ENCODE measurements at places on chromosomes 5 and 9.
A peak's percentile ranks its signal among the peaks of the same experiment; 100 is the strongest.

- DNase-seq: no peak
Observed at GRCh38 chr9:7974335-7974960, 174.9 kb upstream of the DMAC1 start.

DNA sequence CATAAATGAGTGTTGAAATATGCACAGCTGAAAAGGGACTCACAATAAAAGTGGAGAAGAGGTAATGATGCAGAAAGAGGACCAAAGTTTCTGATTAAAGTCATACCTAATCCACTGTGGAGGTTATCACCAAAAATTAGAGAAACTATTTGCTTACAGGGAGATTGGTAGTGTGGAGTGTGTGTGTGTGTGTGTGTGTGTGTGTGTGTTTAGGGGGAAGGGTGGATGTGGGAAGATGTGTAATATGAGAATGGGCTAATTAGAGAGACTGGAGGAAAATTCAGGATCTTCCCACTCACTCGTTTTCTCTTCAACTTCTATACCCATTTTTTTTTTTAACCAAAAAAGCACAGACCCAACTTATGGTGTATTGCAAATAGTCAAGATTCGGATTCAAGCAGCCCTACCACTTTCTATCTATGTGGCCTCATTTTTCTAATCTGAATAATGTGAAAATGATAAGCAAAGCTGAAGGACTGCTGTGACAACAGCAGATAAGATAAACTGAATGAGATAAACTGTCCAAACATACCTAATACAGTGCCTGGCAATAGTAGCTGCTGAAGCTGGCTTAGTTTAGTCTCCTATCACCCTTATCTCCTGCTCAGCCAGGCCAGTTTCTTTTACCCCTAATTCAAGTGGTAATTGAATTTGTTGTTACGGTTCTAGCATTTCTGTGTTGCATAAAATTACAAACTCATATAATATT lies 501.1 kb downstream of the KDM4C start:
- no peak for DNase-seq

- DNase-seq: no peak
Observed at GRCh38 chr9:38707885-38708637, 11.9 kb downstream of the FAM240B start.

DNA sequence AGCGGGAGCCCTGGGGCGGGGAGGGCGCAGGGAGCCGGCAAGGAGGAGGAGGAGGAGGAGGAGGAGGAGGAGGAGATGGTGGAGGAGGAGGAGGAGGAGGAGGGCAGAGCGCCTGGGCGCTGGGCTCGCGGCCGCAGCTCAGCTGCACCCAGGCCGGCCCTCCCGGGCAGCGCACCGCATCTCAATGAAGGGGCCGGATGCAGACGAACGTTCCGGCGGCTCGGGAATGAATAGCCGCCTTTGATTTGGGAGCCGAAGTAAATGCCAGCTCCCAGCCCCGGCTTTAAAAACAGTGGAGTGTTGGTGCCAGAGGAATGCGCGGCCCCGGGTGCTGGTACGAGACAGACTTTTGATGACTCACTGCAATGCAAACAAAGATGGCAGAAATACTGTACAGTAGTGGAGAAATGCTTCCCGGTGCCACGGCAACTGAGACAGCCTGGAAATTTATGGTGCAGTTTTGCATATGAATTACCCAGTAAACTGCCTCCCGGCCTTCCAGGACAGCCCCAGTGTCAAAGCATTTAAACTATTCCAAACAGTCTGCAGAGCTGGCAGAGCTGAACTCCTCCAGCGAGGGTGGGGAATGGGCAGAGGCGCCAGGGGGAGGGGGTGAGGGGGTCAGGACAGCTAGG lies 43.1 kb downstream of the NACC2 start:
- DNase-seq: peak; percentile 70

GRCh38 chr5:53418409-53418808 lies 62.0 kb upstream of the FST start:
- DNase-seq: no peak

GRCh38 chr9:18071651-18072060 lies 402.3 kb upstream of the ADAMTSL1 start:
- DNase-seq: no peak

- DNase-seq: no peak
Observed at GRCh38 chr5:17024686-17025180, 88.6 kb upstream of the MYO10 start.

- DNase-seq: no peak
Observed at GRCh38 chr5:33565324-33565723, 124.6 kb downstream of the TARS1 start.

DNA sequence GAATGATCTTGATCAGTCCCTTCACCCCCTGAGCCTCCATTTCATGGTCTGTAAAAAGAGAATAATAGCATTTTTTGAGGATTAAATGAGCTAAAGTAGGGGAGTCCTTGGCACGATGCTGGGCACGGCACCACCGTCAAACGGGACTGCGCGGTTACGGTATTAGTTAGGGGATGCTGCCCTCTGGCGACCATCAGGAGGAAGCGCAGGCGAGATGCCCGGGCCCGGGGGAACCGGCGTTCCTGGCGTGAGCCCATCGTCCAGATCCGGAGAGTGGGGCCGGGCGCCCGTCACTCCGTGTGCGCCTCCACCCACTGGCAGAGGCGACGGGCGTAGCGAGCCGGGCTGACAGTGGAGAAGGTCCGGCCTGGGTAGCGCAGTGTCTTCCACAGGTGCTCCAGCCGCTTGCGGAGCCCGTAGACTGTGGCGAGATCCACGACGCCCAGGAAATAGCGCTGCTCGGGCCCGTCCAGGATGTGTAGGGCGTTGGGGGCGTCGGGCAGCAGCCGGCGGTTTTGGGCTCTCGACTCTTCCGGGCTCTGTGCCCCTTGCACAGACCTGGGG lies 4.8 kb upstream of the ST6GALNAC4 start:
- no peak for DNase-seq

GRCh38 chr5:123223921-123224320 lies 134.9 kb downstream of the PRDM6 start:
- DNase-seq: no peak

- no peak for DNase-seq
Observed at GRCh38 chr5:9268226-9268625, 277.6 kb downstream of the SEMA5A start.
